ENCODE measurements at places on chromosomes 4 and X.

DNA sequence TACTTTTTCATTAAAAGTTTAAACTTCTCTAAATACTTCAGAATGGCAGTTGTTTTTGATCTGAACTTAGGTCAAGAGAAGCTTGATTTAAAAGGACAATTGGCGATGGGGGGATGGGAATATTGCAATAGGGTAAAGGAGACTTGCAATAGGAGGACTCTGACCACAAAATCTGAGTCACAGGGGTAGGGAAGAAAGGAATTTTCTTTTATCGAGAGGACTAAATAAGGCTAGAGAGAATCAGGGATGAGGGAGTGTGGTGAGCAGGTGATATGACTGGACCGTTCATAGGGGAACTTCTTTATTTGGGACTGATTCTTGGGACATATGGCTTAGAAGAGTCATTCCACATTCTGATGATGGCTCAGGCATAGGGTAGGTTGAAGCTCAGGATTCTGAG, 1260.2 kb downstream of the ADGRL3 start:
- no peaks in the 10 kb centered on the region for H3K4me1 ChIP-seq
- H3K27me3 ChIP-seq: no peaks in the 10 kb centered on the region
- H3K4me3 ChIP-seq: no peak overlapping the region
- no peak for DNase-seq

DNA sequence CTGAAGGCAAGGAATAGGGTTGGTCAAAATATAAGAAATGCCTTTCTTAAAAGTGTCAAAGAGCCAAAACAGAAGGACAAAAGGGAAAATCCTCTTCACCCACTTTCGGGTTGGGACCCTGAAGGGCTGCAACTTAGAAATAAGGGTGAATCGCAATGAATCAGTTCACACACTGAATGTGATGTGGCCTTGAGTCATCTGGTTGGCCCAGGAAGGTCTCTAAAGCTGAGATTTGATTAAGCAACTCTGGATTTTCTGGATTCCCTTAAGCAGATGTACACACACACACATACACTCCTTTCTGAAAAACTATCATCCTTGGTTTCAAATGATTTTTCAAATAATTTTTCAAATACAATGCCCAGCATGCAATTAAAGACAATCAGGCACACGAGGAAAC, 13.1 kb downstream of the TAB3 start:
- no peaks in the 10 kb centered on the region for H3K36me3 ChIP-seq
- no peak for DNase-seq
- H3K27ac ChIP-seq: no peak overlapping the region
- no peaks in the 10 kb centered on the region for H3K27me3 ChIP-seq
- peaks cover 2% of the 10 kb centered on the region for H3K4me1 ChIP-seq
- H3K4me3 ChIP-seq: no peak overlapping the region

DNA sequence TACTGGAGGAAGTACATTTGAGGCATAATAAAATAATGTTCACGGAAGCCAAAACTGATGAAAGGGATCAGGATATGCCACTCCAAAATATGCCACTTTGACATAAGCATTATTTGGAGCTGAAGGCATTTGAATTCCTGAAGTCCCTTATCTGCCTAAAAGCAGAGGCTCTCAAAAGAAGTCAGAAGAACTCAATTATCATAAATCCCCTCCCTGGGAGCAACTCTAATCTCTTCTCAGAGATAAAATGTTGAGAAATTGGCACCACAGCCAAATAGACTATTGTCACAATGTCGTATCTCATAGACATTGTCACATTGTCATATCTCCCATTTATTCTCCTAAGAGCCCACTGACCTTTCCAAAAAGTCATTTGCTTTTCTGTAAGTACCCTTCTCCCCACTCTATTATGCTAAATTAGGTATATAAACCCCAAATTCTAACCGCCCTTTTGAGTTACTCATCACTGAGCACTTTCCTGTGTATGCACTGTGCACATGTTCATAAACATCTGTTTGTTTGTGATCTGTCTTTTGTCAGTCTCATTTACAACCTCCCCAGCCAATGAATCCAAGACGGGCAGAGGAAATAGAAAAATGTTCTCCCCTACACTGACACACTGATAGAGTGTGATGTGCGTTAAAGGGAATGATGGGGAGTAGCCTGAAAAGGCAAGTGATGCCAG, 78.5 kb upstream of the NAF1 start:
- no peak for DNase-seq
- no peak overlapping the region for H3K27ac ChIP-seq
- H3K4me3 ChIP-seq: no peak overlapping the region
- no peaks in the 10 kb centered on the region for H3K4me1 ChIP-seq

DNA sequence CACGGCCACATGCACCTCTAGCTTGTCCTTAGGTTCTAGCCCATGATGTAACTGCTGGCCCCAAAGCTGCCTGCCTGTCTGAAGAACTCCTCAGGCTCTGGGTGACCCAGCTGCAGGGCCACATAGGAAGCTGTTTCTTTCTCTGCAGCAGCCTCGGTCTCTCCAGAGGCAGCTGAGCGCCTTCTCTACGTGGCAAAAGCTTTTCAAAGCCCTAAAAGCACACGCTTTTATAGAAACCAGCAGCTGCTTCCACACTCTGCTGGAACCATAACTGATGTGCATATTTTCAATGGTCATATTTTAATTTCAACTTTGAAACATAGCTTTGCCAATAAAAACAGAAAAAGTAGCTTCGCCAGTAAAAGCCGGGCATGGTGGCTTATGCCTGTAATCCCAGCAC, 37.4 kb downstream of the FAM53A start:
- H3K36me3 ChIP-seq: no peaks in the 10 kb centered on the region
- H3K27ac ChIP-seq: no peak overlapping the region
- no peak overlapping the region for H3K4me3 ChIP-seq
- H3K27me3 ChIP-seq: no peaks in the 10 kb centered on the region

DNA sequence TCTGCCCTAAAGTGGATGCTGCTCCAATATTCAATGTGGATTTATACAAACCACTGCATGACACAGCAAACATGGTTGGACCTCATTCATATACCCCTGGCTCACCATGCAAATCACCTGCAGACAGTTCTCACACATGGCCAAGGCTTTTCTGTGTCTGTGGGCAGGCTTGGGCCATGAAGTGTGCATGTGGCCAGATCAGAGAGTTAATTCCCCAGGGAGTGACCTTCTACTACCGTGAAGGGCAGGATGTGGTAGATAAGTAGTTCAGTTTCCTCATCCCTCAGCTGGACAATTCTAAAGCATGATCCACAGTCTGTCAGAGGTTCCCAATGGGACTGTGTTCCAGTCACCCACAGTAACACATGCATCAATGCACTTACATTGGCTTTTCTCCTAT, 24.6 kb upstream of the BCLAF3 start:
- H3K27me3 ChIP-seq: no peaks in the 10 kb centered on the region
- no peak overlapping the region for H3K27ac ChIP-seq
- DNase-seq: no peak

DNA sequence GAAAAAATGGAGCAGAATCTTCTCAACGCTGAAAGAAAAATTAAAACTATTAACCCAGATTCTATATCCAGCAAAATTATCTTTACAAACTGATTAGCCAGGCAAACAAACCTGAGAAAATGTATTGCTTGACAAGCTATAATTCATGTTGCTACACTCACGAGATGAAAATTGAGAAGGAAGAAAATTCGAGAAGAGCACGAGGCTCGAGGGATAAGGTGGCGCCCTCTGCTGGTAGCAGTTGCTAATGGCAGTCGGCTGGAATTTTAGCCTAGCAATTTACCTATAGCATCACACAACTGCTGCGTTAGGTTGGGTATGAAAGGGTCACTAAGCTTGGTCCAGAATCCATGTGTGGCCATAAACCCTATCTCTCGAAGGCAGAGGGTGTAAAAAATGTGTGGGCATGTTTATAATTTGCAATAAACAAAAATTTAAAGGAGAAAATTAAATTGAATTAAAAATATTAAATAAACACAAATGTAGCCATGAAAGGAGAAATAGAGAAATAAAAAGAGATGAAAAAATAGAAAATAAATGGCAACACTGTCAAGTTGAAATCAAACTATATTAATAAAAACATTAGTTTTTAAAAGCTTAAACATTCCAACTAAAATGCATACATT, 126.6 kb downstream of the PPP4R3C start:
- DNase-seq: no peak
- no peaks in the 10 kb centered on the region for H3K4me1 ChIP-seq
- no peak overlapping the region for H3K4me3 ChIP-seq
- no peak overlapping the region for H3K27ac ChIP-seq
- no peaks in the 10 kb centered on the region for H3K27me3 ChIP-seq

GRCh38 chr4:14028862-14029261, 401.3 kb upstream of the BOD1L1 start:
- no peak overlapping the region for H3K4me3 ChIP-seq
- H3K36me3 ChIP-seq: no peaks in the 10 kb centered on the region
- H3K4me1 ChIP-seq: no peaks in the 10 kb centered on the region

DNA sequence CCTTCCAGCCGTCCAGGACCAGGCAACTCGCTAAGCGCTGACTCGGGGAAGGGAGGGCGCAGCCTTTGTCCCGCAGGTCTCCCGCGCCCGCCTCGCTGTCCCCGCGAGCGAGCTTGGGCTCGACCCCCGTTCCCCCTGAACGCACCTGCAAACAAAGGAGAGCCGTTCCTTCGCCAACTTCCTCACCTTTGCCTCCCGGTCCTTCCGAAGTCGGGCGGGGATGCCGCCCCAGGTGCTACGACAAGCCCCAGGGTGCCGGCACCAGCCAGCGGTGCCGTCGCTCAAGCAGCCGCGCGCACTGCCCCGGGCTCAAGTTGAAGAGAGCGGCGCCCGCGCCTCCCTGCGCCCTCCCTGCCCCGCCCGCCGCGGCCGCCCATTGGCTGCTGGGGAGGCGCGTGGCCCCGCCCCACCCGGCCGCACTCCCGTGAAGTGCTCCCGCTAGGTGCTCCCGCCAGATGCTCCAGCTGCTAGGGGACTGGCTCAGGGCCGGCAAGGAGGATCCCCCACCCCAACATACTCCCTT, 107.1 kb downstream of the NSUN7 start:
- peak overlapping the region; percentile 34 for H3K4me3 ChIP-seq
- DNase-seq: no peak
- no peaks in the 10 kb centered on the region for H3K36me3 ChIP-seq
- H3K27ac ChIP-seq: no peak overlapping the region
- peaks cover 10% of the 10 kb centered on the region for H3K4me1 ChIP-seq

- no peaks in the 10 kb centered on the region for H3K36me3 ChIP-seq
- H3K4me3 ChIP-seq: no peak overlapping the region
- H3K27me3 ChIP-seq: no peaks in the 10 kb centered on the region
- no peak overlapping the region for H3K27ac ChIP-seq
Measured at GRCh38 chr4:137267024-137267423, 265.3 kb downstream of the PCDH18 start.

DNA sequence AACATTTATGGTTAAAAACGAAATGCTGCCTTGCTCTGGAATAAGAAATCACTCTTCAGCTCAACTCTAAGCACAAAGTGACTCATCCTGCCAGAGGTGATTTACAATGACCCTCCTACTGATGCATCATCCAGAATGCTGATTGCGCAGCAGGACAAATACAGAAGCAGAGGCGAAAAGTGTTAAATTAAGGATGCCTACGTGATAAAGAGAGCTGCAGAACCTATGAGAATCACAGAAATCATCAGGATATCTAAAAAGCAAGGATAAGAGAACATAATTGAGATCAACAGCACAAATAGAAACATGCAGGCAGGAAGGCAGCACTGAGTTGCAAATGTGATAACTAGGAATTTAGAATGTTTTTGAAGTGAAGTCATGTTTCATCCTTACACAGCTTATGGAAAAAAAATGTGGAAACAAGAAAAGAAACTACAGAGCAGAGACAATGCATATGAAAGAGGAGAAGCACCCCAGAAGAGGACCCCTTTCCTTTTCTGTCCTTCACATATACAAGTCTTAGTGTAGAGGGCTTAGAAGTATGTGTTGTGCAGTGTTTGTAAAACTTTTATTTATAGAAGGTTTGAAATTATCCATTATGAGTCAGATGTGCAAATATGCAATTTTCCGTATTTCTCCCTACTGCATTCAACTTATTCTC, 188.4 kb downstream of the SLC7A11 start:
- no peak overlapping the region for H3K4me3 ChIP-seq
- no peak for DNase-seq
- peaks cover 8% of the 10 kb centered on the region for H3K4me1 ChIP-seq
- H3K36me3 ChIP-seq: no peaks in the 10 kb centered on the region
- no peaks in the 10 kb centered on the region for H3K27me3 ChIP-seq

- H3K4me3 ChIP-seq: no peak overlapping the region
- DNase-seq: no peak
- H3K36me3 ChIP-seq: no peaks in the 10 kb centered on the region
- no peak overlapping the region for H3K27ac ChIP-seq
- H3K4me1 ChIP-seq: no peaks in the 10 kb centered on the region
Measured at GRCh38 chr4:56261027-56261426, 126.3 kb downstream of the AASDH start.

DNA sequence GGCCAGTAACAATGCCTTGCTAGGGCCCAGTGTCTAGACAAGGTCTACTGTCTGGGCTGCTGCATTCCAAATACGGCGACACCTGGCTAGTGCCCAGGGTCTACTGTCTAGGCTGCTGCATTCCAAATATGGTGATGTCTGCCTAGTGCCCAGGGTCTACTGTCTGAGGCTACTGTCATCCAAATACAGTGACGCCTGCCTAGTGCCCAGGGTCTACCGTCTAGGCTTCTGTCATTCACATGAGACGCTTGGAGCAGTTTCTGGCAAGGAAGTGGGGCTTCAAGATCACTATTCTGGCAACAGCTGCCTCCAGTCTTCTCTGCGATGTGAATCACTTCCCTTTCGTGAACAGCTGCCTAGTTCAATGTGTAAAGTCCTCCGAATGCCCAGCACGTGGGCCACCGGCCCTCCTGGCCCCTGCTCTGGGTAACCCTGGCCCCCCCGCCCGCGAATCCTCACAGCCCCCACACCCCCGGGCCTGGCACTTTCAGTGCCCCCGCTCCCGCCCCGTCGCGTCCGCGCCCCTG, 12.7 kb downstream of the ACOX3 start:
- H3K4me3 ChIP-seq: peak overlapping the region; percentile 89
- peaks cover 38% of the 10 kb centered on the region for H3K4me1 ChIP-seq
- no peaks in the 10 kb centered on the region for H3K27me3 ChIP-seq

DNA sequence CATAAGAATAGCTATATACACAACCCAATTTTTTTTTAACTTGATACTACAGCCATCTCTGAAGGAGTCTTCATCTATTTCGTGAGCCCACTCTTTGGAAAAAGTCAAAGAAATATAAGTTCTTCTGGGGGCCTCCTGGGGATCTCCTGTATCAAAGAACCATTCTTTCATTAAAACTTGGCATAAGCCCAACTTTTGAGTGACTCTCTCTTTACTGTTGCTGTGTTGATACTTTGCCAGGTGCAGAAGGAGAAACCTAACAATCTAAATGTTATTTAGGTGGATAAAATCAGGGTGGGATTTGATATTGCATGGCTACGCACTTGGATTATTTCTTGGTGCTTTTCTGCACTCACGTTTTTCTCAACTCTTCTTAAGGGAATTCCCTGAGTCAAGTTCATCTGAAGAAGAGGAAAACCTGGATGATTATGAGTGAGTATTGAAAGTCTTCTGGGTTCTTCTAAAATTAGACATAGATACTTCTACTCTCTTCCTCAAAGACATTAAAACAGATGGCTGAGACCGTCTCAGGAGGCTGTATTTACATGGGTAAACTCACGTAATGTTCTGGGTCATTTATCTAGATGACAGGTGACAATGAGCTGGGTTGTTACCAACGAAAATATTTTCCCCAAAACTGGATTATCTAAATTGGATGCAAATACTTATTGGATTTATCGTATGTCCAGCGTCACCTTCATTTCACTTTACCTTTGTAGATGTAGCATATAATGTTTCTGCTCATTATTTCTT, 25.2 kb downstream of the BMX start:
- H3K27ac ChIP-seq: no peak overlapping the region
- no peaks in the 10 kb centered on the region for H3K36me3 ChIP-seq
- DNase-seq: no peak
- H3K27me3 ChIP-seq: no peaks in the 10 kb centered on the region

Measured in suprapubic skin (tissue), 4 donors.